Stimulated activated CD4-positive, alpha-beta T cell treated with anti-CD3 and anti-CD28 coated beads, Interleukin-1b, Interleukin-23, amount 100 ng/mL, for 24 hours (primary cell): ENCODE measurements at places on chromosomes 2 and 18.

GRCh38 chr18:52152036-52152435 lies 188.0 kb upstream of the DCC start:
- no peak for DNase-seq

DNA sequence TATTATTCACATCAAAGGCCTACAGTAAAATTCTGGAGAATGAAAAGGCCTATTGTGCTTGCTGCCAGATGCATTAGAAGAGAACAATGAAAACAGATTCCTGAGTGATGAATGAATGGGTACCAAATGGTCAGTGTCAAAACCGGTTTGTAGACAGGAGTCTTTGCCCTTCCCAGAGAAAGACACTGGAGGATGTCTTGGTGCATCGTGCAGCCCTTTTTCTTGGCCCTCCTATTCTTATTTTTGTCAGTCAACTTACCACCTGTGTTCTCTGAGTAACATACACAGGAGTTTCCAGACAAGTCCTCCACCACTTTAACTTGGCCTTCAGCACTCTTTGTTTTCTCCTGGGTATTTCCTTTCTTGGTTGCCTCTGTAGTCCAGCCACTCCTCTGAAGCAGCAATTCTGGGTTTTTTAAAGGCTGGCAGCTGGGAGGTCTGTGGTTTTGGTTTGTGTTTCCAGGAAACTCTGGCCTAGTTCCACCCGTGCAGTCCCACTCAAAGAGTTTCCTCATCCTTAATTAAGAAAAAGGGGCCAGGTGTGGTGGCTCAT lies 29.4 kb downstream of the PSTPIP2 start:
- DNase-seq = no peak

DNA sequence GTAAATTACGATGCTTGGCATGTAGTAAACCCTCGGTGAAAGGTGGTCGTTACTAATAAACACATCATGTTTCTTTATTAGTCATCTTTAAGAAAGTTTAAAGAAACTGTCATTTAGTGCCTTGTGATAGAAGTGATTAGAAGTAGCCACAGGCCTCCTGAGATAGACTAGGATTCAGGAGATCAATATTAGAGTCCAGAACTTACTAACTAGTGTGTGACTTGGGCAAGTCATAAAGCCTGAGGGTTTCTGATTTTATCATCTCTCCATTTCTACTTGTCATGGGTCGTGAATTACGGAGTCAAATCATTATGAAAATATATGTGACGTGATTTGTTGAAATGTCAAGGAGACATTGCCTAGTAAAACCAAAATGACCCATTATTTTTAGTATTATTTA lies 6.7 kb downstream of the RPE start:
- DNase-seq = no peak

DNA sequence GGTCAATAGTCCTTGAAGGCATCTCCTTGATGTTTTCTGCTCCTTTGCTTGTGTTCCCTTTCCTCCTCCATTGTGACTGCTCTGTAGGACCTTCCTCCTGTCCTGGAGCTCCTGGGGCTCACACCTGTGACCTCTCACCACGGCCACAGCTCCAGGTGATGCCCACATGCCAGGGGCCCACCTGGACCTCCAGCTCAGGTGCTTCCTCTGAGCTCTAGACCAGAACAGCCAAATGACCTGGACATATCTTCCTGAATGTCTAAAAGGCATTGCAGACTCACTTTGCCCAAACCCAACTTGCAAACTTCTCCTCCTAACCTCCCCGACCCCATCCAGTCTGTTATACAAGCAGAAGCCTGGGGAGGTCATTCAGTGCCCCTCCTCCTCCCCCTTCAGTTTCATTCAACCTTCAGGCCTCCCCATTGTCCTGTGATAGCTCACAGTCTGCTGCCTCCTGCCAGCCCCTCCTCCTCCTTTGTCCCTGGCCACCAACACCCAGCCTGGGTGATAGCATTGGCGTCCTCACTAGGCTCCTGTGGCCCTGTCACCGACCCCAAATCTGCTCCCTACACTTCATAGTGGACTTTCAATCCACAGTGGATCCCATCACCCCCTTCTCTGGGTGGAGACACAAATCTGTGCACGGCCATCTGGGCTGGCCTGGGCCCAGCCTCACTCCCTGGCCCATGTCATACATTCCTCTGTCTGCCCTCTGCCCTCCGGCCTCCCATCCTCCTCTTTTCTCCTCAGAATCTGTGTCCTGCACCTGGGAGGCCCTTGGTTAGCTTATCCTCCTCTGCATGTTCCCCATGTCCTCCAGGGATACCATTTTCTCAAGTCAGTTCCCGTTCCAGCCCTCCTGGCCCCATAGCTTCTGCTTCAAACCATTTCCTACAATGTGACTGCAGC lies 310.4 kb upstream of the HDAC4 start:
- DNase-seq = no peak

GRCh38 chr2:218993345-218994315 lies at the start of gene CRYBA2:
Gene CRYBA2, minus strand, starts transcription at chr2:218993422. Its CDS starts 246 bp downstream, at chr2:218993176.
- DNase-seq = no peak

DNA sequence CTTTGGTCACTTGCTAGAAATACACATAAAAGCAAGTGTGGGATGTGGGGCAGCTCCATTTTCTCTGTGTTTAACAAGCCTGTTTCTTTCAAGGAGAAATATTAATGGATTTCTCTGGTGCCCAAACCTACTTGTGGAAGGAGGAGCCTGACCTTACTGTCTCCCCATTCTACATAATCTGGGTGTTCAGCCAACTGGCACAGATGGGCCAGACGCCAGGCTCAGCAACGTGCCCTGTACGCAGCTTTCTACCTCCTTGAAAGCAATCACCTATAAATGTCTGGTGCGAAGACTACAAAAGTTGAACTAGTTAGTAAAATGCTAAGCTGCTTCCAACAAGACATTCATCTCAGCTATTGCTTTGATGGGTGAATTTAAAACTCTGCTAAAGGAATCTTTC lies 33.2 kb upstream of the MYO3B start:
- no peak for DNase-seq

- no peak for DNase-seq
Observed at GRCh38 chr18:32771871-32772580, 797 bp downstream of the KLHL14 start.

- DNase-seq = no peak
Observed at GRCh38 chr2:9945596-9945995, 5.9 kb upstream of the GRHL1 start.

- peak; percentile 43 for DNase-seq
Observed at GRCh38 chr2:241272303-241273209, 42.9 kb downstream of the HDLBP start.

GRCh38 chr2:4762951-4763376 lies 929.2 kb upstream of the SOX11 start:
- no peak for DNase-seq

DNA sequence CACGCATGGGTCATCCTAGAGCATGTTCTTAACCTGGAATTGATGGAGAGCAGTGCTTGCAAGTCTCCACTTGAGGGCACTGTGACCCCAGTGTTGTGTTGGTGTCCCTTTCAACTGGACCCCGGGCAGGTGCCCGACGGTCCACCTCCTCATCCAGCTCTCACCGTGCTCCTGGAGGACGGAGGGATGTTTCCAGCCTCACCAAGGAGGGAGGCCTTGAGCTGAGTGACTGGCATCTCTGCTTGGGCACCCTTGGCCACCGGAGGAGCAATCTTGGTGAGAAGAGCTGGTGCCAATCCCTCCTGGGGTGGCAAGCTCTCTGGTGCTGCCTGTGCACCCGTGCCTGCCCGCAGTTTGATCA lies 45.4 kb upstream of the ASB18 start:
- no peak for DNase-seq

DNA sequence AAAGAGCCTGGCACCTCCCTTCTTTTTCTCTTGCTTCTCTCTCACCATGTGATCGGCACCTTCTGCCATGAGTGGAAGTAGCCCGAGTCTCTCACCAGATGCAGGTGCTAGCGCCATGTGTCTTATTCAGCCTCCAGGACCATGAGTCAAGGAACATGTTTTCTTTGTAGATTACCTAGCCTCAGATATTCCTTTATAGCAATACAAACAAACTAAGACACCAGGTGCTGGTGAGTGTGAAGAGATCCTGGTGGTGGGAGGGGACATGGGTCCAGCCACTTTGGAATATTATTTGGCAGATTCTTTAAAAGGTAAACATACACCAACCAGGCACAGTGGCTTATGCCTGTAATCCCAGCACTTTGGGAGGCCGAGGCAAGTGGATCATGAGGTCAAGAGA lies 5.9 kb upstream of the USP40 start:
- DNase-seq = no peak

GRCh38 chr2:152870239-152870638 lies 151.8 kb downstream of the ARL6IP6 start:
- DNase-seq = no peak

- peak; percentile 1 for DNase-seq
Observed at GRCh38 chr18:80105369-80106167, 3.5 kb upstream of the ADNP2 start.

DNA sequence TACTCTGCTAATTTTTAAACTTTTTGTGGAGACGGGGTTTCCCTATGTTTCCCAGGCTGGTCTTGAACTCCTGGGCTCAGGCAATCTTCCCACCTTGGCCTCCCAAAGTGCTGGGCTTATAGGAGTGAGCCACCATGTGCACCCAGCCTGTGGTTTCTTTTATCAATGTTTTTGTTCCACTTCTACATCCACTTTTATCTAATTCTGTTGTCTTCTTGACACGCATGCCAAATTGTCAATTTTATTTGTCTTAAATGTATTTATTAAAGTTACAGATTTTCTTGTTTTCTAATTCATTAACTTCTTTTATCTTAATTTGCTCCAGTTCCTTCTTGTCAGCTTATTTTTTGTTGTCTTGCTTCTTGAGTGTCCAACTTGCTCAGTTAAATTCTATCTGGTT lies 43.8 kb upstream of the ASPRV1 start:
- DNase-seq = no peak

DNA sequence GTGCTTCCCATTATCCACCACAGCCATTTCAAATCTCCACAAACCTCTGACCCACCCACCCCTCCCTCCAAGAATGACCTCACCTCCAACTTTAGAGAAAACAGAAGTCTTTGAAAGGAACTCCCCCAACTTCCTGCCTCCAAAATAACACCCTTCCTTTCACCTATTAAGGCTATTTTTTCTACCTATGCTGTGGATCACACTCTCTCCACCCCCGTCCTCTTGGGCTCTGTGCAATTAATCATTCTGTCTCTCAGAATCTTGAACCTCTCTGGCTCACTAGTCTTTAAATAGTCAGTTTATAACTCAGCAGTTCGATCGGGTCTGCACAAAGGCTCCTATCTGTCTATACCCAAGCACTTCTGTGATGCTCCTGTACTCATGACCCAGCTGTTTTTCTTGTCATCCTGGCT lies 37.3 kb upstream of the XPO1 start:
- DNase-seq = no peak

- no peak for DNase-seq
Observed at GRCh38 chr2:235843591-235844395, 324.4 kb downstream of the GBX2 start.

DNA sequence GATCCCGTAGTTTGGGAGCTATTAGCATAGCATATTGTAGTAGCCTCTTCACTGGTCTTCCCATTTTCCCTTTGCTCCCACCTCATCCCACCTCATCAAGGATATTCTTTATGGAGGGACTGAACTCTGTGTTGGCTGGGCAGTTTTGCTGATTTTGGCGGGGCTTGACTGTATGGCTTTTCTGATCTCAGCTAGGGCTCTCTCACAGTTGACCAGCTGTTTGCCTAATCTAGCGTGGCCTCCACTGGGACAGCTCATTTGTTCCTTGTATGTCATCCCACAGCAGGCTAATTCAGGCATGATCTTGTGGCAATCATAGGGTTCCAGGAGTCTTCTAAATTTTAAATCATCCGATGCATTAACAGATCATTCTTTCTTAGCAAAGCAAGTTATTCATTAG lies 30.2 kb upstream of the MTX2 start:
- DNase-seq = no peak

DNA sequence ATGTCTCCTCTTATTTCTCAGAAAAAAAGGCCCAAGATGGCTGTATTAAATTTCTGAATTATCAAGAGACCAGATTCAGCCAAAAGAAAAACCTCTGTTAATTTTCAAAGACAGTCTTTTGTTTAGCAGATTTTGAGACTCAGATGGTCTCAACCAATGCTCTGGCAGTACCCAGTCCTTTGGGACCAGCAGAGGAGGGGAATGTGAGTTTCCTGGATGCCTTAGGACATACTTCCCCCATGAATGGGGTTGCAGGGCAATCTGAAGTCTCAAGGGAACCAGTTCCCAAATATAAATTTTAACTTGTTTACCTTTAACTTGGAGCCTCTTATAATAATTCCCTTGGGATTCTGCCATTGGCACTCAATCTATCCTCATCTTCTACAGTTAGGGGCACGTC lies 107.8 kb upstream of the ZNF521 start:
- DNase-seq = no peak

DNA sequence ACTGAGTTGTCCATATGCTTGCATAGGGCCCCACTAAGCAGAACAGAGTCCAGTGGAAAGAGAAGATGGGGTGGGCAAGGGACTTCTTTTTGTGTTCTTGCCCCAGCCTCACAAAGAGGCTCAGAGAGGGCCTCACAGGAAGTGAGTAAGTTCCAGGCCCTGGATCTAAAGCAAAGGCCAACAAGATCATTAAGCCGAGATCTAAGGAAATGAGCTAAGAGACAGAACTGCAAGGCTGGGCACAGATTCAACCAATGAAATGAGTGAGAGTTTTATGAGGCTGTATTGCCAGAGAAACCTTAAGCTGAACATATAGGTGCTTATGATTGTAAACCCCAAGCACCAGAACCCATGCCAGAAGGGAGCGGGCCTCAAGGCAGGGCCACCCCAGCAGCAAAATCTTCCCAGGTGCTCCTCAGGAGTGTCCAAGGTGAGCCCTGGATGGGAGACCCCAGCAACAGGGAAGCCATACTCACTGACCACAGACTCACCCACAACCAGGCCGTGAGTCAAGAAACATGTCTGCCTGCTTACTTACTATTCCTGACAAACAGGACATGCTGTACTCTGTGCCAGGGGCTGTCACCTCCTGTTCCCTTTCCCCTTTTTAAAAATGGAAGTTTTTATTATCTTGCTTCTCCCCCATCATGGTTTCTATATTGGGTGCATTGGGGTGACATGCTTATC lies 40.2 kb downstream of the SLC14A1 start:
- no peak for DNase-seq

DNA sequence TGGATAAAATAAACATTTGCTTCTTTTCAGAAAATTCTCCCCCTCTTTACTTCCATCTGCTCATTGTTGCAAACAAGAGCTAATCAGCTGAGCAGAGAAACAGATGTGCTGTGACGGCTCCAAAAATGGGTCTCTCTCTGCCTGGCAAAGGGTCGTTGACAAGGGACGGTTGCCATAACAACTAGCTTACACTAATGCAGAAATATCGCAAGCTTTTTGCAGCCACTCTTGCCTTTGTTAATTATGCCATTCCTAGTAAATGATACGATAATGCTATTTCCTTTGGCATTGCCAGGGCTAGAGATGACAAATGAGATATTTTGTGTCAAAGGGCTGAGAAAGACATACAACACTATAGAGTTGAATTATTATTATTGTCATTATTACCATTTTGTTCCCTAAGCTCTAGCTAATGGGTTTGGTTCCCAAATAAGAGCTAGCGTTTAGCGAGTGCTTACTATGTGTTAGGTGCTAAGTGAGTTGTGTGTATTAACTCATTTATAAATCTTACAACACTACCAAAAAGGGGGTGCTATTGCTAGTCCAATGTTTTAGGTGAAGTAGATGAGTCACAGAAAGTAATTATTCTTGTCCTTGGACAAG lies 46.8 kb downstream of the MYO3B start:
- no peak for DNase-seq

- no peak for DNase-seq
Observed at GRCh38 chr2:37671816-37672103, 318 bp upstream of the CDC42EP3 start.
